ENCODE measurements at places on chromosomes 6 and 20. TPM values are rescaled to one million over a fixed set of nuclear protein-coding genes. Genes with fewer than 3 reads are reported as not detected.

The HLA-DRA gene
- 0.85 TPM for total RNA-seq

The BANF2 gene
- not detected for total RNA-seq

The CLVS2 gene
- total RNA-seq = not detected

The AFG1L gene
- 3.4 TPM for total RNA-seq

The SNPH gene
- total RNA-seq = 13.3 TPM

The HEY2 gene
- total RNA-seq = 2.3 TPM

The STMND1 gene
- total RNA-seq = 0.32 TPM

The GNAS-AS1 gene
- 0.81 TPM for total RNA-seq

The HCRTR2 gene
- total RNA-seq = not detected

The GJA10 gene
- not detected for total RNA-seq

The GPR63 gene
- 1.9 TPM for total RNA-seq

The PSORS1C2 gene
- total RNA-seq = not detected

The OPRM1 gene
- not detected for total RNA-seq

The FAXC gene
- total RNA-seq = 0.81 TPM

The HSPA12B gene
- 0.65 TPM for total RNA-seq

The VGLL2 gene
- not detected for total RNA-seq

The L3MBTL3 gene
- 11.4 TPM for total RNA-seq

The ANKEF1 gene
- total RNA-seq = 4.2 TPM

The LSM2 gene
- total RNA-seq = 15.1 TPM

The LY6G6F gene
- not detected for total RNA-seq

The FRMD1 gene
- total RNA-seq = not detected

The CTCFL gene
- not detected for total RNA-seq

The MEP1A gene
- not detected for total RNA-seq

The SLC35F1 gene
- not detected for total RNA-seq

The EPB41L2 gene
- total RNA-seq = 88.0 TPM

The FAM110A gene
- total RNA-seq = 2.6 TPM

The NOTCH4 gene
- total RNA-seq = 0.12 TPM

The PAK5 gene
- under 0.01 TPM for total RNA-seq

The PPP1R10 gene
- 26.8 TPM for total RNA-seq

The AMD1 gene
- total RNA-seq = 98.5 TPM

The KIF6 gene
- total RNA-seq = 3.7 TPM

The LTB gene
- not detected for total RNA-seq

The TOX2 gene
- total RNA-seq = 1.5 TPM

The TUBB2B gene
- 8.4 TPM for total RNA-seq

The TMEM74B gene
- total RNA-seq = not detected

The LHFPL5 gene
- not detected for total RNA-seq

The KHDRBS2 gene
- total RNA-seq = not detected
